ENCODE measurements at places on chromosomes 1 and 21.

GRCh38 chr1:201850053-201850397, 21.1 kb downstream of the IPO9 start:
- no peak for DNase-seq

DNA sequence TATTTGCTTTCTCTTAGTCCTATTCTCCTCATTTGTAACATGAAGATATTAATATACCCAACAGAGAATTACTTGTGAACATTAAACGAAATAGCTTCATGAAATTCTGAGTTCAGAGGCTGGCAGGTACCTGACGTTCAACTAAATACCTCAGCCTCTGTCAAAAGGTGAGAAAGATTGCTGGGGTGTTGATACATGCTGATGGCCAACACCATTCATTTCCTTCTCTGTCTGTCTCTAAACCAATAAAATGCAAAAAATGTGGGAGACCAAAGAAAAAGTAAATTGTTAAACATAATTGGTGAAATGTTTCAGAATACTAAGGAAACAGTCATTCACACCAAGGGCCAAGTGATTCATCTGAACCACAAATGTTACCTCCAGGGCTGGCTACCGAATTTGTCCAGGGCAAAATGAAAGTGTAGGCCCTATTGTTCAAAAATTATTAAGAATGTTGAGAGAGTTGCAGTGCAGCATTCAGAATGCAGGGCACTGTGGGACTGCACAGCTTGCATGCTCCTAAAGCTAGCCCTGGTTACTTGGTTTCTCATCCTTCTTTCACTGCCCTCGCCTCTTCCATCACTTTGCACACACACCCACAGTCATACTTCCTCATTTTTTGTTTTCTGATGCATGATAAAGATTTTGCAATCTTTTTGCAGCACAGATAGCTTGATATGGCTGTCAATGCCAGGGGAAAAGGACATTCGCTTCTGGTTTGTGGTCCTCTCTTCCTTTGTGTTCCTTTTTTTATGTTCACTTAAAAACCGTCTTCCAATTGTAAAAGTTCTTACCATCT, 414.3 kb upstream of the NR5A2 start:
- DNase-seq, result no peak

GRCh38 chr1:14113841-14114567, 414.0 kb downstream of the PRDM2 start:
- DNase-seq, result peak; percentile 26

DNA sequence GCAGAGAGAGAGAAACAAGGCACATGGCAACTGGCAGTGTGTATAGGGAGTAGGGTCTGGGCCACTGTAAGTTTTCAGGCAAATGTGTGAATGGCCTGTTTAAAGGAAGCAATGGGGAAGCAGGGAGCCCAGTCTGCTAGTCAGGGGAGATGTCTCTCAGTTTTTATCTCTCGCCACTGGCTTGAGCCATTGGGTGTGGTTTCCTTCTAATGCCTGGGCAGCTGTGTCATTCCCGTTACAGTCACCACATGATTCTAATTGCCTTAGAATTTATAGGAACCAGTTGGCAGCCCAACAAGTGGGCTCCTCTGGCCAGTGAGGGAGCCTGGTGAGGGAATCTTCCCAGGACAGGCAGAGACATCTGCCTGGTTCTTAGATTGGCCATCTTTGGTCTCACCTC, 182.4 kb downstream of the DISC1 start:
- no peak for DNase-seq

Data from anterior cingulate cortex (tissue), 58 donors.